ENCODE measurements at places on chromosomes 6 and 20.

DNA sequence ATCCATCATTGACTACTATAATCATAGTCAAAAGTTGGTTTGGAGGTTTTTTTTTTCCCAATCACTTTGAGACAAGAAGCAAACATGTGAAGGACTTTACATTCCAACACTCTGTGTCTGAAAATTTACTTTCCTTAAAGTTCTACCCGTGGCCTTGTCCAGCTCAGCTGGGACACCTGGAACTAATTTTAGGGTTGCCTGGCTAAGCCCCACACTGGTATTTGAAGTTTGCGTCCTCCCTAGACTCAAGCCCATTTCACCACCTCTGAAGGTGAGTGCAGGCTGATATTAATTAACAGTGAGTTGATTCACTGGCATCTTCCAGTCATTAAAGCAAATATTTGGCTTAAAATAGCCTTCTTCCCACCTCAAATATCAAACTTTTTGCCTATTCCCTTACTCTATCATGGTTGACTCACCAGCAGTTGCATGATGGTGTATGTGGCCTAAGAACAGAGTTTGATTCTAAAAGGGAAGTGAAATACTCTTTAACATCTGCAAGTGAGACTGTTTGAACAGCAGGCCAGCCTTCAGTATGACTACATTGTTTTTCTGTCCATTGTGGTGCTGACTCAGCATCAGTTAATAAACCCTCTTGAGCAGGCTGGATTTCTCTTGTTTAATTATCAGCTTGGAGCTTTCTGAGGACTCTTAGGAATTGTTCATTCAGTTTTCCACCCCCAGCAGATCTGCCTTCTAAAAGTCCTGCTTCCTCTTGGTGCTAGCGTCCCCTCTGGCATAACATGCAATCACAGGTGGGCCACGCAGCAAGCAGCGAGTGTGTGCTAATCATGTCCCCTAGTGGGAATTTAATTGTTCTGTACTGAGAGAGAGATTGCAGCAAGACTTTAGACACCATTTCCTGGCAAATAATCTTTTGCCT is 1.8 kb upstream of the PRDM1 start:
- peak; percentile 89 for DNase-seq

- no peak for DNase-seq
Observed at GRCh38 chr6:167973148-167973885, 24.2 kb upstream of the KIF25 start.

DNA sequence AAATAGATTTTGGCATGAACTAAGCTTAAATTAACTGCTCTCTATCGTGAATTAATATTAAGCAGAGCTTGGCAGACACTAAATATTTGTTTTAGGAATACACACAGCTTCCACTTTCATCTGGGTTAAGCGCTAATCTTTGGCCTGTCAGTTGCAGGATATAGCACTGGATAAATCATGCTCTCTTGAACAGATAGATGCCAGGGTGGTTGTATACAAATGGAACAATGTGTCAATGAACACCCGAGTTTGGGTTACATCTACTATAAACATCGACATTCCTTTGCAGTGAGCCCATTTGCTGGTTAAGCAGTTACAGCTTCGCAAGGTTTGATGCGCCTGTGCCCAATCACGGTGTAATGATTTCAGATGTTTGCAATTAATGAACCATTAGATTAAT is 338.2 kb upstream of the ZFP64 start:
- no peak for DNase-seq

DNA sequence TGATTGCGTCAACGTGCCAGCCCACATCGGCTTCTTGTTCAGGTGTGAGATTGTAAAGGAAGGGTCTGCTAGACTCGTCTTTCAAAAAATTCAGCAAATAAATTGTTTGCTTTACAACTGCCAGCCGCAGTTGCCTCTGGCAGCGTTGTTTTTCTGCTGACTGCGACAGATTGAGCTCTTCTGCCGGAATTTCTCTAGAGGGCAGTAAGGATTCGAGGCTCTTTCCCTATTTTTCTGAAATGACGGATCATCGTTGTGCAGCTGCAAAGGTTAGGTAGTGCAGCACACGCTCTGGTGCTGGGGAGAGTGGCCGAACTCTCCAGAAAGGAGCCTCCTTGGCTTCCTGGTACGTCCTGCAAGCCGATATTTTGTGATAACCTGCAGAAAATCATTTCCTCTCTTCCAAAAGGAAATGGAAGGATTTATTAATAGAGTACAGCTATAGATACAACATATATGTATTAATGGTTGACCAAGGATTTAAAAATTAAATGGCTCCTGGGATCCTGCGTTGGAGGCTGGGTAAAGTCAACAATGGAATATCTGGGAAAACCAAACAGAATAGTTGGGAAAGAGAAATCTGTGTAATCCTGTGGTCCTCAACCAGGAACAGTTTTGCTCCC is 121.9 kb upstream of the ZFP64 start:
- no peak for DNase-seq

GRCh38 chr20:22805996-22806395 is 221.6 kb upstream of the FOXA2 start:
- DNase-seq: no peak

- peak; percentile 48 for DNase-seq
Observed at GRCh38 chr6:1027109-1027794, 284.6 kb upstream of the FOXQ1 start.

DNA sequence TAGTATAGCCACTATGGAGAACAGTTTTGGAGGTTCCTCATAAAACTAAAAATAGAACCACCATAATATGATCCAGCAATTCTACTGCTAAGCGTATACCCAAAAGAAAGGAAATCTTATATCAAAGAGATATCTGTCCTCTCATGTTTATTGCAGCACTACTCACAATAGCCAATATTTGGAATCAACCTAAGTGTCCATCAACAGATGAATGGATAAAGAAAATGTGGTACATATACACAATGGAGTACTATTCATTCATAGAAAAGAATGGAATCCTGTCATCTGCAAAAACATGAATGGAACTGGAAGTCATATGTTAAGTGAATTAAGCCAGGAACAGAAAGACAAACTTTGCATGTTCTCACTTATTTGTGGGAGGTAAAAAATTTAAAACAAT is 5.7 kb upstream of the CD2AP start:
- no peak for DNase-seq

DNA sequence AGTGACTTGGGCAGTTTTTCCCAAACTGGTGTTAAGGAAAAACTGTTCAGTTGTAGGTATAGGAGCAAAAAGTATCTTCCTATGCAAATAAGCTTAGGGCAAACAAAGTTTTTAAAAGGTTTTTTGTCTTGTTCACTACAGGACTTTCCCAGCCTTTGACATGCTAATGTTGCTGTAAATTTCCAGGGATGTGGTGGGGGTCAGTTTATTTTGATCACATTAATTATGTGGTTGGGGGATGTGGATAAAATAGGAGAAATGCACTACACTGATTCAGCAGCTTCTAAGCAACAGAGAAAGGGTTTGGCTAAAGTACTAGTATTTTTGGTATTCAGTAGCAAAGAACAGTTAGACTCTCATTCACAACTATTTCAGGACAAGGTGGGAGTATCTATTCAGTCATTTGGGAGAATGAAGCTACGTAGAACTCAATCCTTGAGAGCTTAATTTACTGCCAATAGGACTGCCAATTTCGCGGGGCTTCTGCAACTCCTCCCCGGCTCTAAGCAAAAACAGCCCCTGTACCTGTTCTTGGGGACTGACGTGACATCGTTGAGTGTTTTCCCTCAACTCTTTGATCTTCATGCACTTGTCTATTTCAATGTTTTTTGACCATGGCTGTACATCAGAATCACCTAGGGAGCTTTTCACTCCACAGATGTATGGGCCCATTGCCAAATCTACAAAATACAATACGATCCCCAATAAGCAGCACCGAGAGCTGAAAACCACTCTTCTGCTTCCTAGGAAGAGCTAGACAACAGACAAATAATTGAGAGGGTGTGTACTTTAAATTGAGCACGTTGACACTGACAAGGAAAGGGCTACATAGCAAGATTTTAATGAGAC is 94.8 kb upstream of the NHSL1 start:
- DNase-seq: no peak

- no peak for DNase-seq
Observed at GRCh38 chr6:117951783-117952182, 44.7 kb downstream of the SLC35F1 start.

DNA sequence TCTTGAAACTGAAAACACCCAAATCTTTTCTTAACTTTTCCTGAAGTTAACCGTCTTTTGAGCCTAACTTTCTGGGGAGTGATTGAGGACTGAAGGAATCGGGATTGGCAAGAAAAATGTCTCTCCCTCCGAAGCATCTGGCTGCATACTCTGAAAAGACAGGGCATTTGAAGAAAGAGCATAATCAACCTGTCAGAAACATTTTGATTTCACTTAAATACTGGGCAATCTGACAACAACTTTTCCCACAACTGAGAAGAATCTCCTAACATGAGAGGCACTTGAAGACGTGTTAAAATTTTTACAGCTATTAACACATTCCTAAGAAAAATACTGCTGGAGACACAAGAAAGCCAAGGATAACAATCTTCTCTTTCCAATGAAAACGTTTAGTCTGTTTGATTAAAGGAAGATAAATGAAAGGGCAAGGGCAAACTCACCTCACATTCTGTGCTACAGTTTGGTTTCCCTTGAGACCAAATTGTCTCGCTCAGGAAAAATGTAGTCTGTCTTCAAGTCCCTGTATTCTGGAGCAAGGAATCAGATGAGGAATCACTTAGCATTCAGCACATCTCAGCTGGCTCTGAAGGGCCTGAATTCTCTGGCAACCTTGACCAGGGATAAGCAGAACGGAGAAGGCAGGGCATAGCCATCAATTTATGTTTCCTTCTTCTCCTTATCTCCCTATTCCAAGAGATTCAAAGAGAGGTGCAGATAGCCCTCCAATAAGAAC is 76.1 kb downstream of the TBX18 start:
- peak; percentile 13 for DNase-seq

DNA sequence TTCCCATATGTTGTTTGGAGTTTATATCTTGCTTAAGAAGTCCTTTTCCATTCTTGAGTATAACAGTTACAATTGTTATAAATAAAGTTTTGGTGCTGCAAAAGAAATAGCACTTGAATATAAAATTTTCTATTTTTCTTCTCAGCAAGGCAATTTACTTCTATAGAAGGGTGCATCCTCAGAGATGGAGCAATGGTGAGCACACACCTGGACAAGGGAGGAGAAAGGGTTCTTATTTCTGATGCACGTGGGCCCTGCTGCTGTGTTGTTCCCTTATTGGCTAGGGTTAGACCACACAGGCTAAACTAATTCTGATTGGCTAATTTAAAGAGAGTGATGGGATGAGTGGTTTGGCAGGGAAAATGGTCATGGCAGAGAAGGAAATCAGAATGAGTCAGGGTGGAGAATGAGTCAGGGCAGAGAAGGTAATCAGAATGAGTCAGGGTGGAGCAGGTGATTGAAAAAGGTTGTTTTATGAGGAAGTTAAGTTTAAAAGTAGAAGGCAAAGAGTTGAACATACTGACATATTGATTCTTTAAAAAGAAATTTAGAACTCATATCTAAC is 38.0 kb downstream of the CST8 start:
- no peak for DNase-seq

DNA sequence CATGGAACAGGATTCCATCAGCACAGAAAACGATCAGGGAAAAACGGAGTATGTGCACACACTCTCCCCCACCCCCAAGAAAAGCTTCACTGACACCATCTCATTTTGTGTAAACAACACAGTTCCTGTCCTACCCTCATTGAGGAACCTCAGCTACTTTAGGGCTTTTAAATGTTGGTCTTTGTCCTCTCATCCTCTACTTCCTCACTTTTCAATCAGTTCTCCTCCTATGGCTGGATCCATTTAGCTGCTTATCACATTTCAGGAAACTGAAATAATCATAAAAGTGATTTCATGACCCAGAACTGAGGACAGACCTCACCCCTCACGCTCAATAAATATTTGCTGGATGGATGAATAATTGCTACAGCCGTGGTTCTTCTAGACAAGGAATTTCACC is 33.1 kb upstream of the PNRC1 start:
- no peak for DNase-seq

GRCh38 chr6:37351027-37351426 is 2.8 kb upstream of the RNF8 start:
- DNase-seq: no peak

- no peak for DNase-seq
Observed at GRCh38 chr20:48294942-48295341, 509.7 kb upstream of the SULF2 start.

DNA sequence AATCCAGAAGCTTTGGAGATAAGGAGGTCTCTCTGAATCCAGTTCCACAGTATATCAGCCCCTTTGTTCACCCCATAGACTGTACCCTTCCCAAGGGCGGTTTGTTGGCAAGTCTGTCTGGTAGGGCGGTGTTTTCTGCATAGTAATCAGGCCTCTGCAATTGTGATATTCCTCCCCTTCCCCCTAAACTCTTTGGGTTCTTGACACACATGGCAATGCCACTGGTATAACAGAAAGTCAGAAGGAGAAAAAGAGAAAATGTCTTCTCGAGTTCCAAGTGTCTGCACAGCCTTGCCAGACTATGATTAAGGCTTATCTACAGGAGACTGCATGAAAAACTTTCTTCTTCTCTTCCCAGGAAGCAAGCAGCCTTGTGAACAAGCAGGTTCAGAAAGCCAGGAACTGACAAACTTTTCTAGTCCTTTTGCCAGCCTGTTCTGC is 45.6 kb downstream of the FOXO3 start:
- DNase-seq: no peak

- no peak for DNase-seq
Observed at GRCh38 chr6:7438011-7438410, 48.4 kb downstream of the RIOK1 start.

- DNase-seq: no peak
Observed at GRCh38 chr6:91941838-91942237, 1355.0 kb upstream of the MAP3K7 start.

DNA sequence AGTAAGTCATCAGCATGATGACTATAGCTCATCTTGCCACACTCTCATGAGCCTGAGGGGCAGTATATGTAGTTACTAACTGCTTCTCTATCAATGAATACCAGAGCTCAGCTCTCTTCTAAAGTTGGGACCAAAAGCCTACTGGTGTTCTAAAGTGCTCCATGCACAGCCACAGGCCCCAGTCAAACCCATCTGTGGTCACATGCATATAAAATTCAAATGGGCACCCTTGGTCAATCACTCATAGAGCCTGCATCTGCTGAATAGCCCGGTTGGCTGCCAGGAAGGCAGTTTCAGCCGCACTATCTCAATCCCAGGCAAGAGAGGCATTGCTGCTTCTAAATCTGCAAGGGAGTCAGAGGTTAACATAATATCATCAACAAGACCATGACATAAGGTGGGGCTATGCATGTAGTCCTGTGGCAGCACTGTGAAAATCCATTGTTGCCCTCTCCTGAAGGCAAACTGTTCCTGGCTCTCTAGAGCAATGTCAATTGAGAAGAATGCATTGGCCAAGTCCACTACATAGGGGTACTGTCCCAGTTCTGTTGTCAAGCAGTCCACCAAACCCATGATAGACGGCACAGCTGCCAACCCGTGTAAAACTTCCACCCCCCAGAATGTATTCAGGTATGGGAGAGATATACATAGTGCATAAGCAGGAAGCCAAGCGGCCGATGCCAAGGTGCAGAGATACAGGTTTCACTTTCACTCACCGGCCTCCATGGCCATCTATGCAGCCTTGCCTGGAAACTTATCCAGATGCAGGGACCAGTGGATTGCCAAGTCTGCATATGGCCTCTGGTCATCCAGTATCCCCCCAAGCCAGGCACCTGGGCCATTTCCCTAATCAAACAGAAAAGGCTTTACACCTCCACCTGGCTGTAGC is 76.2 kb downstream of the ALDH8A1 start:
- no peak for DNase-seq

Data from AG09309 (cell line).